ENCODE measurements at places on chromosomes 6 and 20. TPM values are rescaled to one million over a fixed set of nuclear protein-coding genes. Genes with fewer than 3 reads are reported as not detected.
A peak's percentile ranks its signal among the peaks of the same experiment; 100 is the strongest.

The PHIP gene
- 18.4 TPM for total RNA-seq

The OOEP gene
- total RNA-seq: 0.38 TPM

The ARHGAP40 gene
- total RNA-seq: not detected

The DEFB132 gene
- not detected for total RNA-seq

DNA sequence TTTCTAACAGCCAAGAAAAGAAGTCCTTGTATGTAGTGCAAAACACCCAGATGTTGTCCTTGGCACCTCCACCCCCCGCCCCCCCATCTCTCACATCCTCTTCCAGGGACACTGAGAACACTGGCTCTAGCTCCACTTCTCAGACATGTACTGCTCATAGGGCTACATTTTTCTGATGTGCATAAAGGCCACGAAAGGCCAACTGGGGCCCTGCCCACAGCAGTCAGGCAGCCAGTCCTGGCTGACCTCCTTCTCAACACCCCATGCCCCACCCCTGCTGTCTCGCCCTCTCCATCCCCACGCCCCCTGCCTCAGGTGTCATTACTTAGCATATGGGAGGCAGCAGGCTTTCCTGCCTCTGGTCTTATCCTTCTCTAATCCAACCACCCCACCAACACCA is 11.3 kb downstream of the GABRR1 start:
- no peak for DNase-seq

The C20orf202 gene
- not detected for total RNA-seq

The OR2J3 gene
- total RNA-seq: not detected

- DNase-seq: no peak
Observed at GRCh38 chr6:134253681-134254080, 64.2 kb downstream of the SGK1 start.

DNA sequence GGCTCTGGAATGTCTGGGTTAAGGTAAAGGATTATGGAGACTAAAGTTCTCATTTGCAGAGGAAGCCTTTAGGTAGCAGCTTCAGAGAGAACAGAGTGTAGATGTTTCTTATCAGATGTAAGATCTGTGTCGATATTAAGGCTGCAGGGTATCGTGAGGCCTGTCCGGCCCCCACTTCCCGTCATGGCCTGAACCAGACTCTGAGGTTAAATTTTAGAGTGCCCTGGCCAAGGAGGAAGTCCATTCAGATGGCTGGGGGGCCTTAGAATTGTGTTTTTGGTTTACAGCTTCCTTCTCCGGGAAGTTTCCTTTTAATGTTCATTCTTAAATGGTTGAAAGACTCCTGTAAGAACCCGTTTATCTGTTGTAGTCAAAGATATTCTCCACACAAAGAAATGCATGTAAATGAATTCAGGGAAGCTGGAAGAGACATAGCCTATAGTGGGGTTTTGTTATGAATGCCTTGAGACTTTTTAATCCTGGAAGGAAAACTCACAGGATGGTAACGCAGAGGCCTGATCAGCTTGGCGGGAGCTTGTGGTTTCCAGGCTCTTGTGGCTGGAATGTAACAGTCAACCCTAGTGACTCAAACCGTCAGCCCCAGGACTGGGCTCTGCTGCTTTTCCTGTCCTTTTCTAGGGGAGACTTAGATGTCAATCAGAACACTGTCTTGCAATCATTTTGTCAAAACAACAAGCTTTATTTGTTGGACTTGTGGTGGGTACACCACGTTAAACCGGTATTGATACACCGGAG is 34.7 kb downstream of the KIF25 start:
- DNase-seq: no peak

DNA sequence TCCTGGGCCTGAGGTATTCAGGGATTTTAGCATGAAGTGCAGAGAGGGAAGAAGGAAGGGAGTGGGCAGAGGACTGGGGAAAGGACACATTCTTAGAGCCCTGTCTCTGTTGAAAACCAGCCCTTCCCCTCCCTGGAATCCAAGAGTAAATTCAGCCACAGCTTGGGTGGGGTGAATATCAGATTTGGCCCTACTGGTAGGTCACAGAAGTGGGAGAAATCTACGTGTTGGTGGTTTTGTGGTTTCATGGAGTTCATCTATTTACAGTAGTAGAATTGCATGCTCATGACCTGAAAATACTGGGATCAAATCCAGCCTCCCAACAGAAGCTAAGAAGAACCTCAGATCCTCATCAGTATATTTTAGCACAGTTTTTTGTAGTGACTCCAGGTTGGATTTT is 404.4 kb downstream of the BMP2 start:
- DNase-seq: no peak

GRCh38 chr6:132369526-132369925 is 31.7 kb downstream of the MOXD1 start:
- no peak for DNase-seq

GRCh38 chr20:37529214-37529967 is 1.7 kb upstream of the BLCAP start:
- DNase-seq: no peak

The PREP gene
- total RNA-seq: 47.5 TPM

DNA sequence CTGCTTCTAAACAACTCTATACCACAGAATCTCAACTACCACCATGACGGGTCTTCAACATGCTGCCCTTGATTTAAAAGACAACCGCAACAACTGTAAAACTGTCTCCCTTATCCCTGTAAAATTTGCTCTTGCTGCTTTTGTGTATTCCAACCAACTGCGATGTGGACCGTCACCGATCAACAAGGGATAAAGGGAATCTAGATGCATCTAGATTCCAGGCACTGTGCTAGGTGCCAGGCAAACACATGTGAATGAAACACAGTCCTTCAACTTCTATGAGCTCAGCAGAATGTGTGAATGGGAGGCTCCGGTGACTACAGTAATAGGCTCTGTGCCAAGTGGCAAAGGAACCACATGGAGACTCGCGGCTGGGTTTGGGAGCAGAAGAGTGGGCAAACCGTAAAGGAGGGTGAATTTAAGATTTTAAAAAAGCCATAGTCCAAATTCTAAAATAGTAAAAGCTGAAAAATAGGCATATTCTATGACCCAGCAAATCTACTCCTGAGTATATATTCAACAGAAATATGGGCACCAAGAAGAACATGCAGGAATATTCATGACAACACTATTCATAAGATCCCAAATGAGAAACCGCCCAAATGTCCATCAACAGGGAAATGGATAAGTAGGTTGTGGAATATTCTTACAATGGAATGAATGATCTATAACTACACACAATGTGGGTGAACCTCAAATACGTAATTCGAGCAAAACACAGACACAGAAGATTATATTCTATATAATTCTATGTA is 3.7 kb upstream of the PRND start:
- DNase-seq: no peak

The FOXO3 gene
- 10.8 TPM for total RNA-seq

GRCh38 chr6:116004841-116005815 is 55.6 kb downstream of the FRK start:
- DNase-seq: no peak

The SLC22A3 gene
- not detected for total RNA-seq

The MCUR1 gene
- 43.2 TPM for total RNA-seq

DNA sequence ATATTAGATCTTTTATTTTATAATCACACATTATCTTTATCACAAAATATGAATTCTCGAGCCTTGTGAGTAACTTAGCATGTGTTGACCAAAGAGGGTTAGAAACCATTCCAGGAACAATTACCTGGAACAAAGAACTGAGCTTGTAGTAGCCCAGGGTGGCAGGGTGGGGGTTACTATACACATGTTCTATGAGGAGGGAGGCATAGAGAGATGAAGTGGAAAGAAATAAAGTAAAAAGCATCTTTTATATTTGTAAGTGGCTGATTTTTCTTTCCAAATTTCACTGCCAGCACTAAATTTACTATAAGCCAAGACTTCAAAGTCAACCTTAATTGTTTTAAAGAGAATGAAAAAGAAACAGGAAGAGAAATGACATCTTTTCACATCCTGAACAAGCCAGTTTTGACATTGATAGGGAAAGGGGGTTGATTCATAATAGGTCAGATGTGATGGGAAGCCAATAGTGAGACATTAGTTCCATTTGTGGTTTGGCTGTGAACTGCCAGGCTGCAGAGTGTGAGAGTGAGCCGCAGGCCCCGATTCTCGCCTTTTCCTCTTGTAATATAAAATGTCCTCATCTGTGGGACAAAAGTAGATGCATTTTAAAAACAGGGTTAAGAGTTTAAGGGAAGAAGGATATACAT is 52.7 kb upstream of the MYB start:
- DNase-seq: peak; percentile 55

The LPIN3 gene
- 0.19 TPM for total RNA-seq

- DNase-seq: no peak
Observed at GRCh38 chr6:138972226-138972665, 15.8 kb downstream of the REPS1 start.

- no peak for DNase-seq
Observed at GRCh38 chr6:39419607-39420006, 97.1 kb upstream of the KCNK16 start.

DNA sequence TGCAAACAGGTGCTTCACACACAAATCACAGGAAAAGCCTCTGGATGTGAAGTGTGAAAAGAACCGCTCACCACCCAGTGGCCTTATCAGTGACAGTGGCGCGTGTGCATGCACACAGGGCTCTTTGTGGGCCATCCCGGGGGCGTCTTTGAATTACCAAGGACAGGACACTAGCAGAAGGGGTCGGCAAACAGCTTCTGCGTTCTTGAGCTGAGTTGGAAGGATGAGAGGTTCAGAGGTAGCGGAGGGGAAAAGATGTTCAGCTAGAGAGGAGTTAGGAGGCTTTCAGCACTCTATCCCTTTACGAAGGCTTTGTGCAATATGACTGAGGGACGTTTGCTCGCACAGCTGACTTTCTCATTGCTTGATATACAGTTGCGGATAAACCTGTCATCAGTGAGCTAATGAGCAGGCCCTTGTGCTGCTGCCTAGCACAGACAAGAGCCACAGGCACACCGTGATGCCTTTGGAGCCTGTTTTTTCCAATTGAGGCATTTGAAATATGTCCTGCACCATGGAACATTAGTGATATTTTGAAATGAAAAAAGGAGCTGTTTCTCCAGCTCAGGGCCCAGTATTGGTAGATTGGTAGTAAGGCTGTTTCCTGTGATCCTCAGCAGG is 83.1 kb downstream of the IYD start:
- DNase-seq: no peak

DNA sequence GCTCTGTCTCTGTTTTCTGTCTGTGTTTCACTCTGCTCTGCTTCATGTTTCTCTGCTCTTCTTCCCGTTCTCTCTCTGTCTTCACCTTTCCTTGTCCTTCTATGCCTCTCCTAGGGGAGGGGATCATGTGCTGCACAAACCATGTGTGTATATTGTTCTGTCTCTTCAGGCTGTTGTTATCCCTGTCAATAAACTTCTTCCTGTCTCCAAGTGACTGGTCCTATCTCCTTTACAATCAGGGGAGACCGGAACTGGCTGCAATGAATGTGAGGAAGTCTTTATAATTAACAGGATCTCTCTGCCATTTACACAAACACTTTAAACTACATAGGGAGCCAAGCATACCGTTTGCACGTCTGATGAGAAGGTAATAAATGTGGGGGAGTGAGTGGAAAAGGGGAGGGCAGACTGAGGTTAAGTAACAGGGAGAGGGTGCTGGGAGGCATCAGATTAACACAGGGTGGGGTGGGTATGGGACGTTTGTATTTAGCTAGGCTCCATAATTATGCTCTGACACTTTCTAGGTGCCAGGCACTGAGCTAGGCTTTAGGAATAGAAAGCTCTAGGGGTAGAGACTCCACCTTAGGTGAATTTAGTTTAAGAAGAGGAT is 626.1 kb downstream of the DHX35 start:
- DNase-seq: no peak

- no peak for DNase-seq
Observed at GRCh38 chr6:16129623-16130401, 926 bp downstream of the MYLIP start.

The TRIM10 gene
- total RNA-seq: not detected

The SCAND1 gene
- total RNA-seq: 59.5 TPM

- DNase-seq: no peak
Observed at GRCh38 chr6:67630146-67630545, 1004.9 kb upstream of the ADGRB3 start.

- no peak for DNase-seq
Observed at GRCh38 chr6:73382462-73383113, 12.0 kb upstream of the DDX43 start.

The RAD21L1 gene
- total RNA-seq: not detected

DNA sequence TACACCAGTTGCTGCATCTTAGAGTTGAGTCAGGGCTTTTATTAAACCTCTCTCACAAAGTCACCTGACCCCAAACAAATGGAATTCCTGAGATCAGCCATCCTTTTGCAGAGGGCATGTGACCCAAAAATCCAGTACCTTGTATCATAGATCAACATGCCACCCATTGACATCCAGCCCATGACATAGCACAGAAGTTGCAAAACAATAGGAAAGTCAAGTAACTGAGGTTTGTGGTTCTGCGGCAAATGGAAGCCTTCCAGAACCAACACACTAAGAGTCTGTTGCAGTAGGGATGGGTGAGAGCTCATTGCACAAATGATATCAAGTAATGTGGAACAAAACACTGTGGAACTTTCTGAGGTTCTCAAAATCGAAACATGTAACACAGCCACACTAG is 111.2 kb downstream of the PDE7B start:
- no peak for DNase-seq

The PLTP gene
- total RNA-seq: 4.2 TPM

DNA sequence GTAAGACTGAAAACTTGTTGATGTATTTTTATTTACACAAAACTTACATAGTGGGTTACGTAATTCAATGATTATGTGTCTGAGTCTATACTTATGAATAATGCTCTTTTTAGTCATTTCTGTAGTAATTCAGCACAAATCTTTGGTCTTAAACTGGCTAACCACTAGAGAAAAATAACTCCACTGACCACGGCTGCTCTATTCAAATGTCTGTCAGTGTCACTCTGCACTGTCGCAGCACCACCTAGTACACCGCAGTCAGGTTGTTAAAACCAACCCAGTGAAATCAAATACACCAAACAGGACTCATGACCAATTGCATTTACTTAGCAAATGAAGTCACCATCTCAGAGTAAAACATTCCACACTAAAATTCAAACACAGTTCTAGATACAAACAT is 93.5 kb upstream of the CCDC28A start:
- DNase-seq: no peak

The NKAIN2 gene
- total RNA-seq: not detected

The TMEM244 gene
- not detected for total RNA-seq

GRCh38 chr6:116385921-116386320 is 15.2 kb downstream of the DSE start:
- DNase-seq: no peak

DNA sequence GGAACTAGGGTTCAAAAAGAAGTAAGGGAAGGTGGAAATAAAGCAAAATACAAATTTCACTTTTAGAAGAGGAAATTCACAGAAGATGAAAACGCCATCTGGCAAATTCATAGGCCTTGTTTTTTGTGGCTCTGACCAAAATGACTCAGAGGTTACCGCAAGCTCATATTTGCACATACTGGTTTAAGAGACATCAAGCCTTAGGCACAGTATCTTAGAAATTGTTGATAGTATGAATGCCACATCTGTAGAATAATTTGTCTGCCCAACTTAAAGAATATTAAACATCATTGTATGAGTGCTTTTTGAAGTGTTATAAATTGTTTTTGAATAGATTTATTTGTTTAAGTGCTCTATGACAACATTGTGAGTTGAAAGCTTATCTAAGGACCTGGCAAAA is 10.6 kb downstream of the TAAR1 start:
- no peak for DNase-seq

- no peak for DNase-seq
Observed at GRCh38 chr6:86706449-86706848, 230.9 kb upstream of the HTR1E start.
